Stimulated activated CD8-positive, alpha-beta memory T cell treated with anti-CD3 and anti-CD28 coated beads, Interleukin-4, amount 100 ng/mL, for 1 hour (primary cell): ENCODE measurements at places on chromosomes 1 and 21.

- no peak for DNase-seq
These were observed 22.0 kb downstream of the FYB2 start for GRCh38 chr1:56797065-56797685.

- no peak for DNase-seq
These were observed 183.0 kb downstream of the APP start for GRCh38 chr21:25987531-25987930.

GRCh38 chr1:15028102-15028501, 125.4 kb upstream of the TMEM51 start:
- DNase-seq: no peak

DNA sequence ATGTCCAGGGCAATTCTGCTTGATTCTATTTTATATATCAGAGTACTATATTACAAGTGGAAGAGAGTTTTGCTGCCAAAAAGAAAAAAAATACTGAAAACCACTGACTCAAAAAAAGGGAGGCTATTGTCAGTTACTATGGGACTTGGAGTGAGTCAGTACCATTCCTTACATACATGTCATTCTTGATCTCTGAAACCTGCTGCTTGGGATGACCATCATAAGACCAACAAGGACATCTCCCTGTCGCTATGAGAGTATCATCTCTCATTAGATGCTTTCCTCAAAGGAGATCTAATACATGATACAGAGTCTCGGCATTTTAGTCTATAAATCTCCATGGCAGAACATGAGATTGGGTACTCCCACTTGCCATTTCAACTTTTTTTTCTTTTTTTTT, 11.8 kb upstream of the INPP5B start:
- no peak for DNase-seq

DNA sequence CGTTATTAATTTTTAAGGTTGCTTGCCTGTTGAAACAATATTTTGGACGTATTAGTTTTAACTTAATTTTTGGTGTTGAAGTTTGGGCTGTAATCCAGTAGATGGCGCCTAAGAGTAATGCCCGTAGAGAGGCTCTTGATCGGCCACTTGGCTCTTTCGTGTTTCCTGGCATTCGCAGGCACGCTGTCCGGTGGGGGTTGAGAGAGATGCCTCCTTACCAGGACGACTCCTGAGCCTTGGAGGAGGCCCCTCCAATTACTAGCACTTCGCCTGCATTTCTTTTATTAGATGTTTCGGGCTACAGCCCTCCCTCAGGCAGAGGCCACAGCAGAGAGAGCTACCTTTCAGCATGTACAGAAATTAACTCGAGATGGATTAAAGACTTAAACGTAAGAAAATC, 12.0 kb downstream of the OR2M4 start:
- no peak for DNase-seq

GRCh38 chr1:153288634-153289275, 24.0 kb downstream of the PGLYRP3 start:
- DNase-seq: no peak

GRCh38 chr1:13593511-13594131, 10.0 kb downstream of the PDPN start:
- no peak for DNase-seq
